ENCODE measurements at places on chromosomes 12 and 14.
A peak's percentile ranks its signal among the peaks of the same experiment; 100 is the strongest.

DNA sequence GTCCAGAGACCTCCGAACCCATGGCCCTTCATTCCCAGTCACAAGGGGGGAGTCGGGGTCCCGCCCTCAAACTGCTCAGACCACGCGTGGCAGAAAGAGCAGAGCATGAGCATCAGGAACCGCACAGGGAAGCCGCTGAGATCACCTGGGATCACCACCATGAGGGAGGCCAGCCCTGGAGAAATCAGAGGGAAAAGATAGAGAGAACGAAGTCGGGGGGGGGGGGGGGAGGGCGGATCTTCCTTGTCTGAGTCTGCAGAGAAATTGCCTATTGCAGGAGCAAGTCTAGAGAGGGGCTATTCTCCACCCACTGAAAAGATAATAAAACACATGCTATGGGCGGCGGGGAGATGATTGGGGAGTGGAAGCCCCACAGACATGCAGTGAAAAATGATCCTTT is 884 bp upstream of the TMEM132C start:
- DNase-seq = no peak

DNA sequence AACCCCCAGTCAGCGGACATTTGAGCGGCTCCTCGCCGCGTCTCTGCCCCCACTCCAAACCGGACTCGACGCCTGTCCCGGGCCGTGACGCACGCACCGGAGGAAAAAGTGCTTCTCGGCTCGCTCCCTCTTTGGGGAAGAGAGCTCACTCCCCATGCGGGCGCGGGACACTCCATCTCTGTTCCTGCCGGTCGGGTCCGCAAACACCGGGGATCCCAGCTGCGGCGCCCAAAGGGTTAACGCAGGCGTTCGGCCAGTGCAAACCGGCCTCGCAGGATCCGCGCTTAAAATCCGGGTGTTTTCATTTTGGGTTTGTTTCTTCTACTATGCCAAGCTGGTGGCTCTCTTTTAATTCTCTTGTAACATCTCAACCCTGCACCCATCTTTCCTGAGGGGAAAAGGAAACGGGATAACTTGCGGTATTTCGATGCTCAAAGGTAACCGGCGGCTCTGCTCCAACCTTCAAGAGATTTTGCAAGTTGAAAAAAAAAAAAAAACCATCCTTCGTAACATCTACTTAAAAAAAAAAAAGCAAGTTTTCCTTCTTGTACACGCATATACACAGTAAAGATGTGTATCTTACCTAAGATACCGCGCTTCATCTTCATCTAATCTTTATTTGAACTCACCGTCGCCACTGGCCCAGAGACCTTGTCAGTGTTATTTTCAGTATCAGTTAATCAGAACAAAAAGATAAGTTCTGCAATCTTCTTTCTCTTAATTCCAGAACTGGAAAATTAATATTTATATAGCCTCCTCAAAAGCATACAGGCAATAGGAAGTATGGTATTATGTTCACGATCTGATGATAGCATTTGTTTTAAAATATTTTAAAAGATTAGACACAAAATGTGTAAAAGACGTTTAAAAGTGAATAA is 1.6 kb upstream of the ATP2B1 start:
- DNase-seq = peak; percentile 69

- no peak for DNase-seq
Measured at GRCh38 chr14:61183196-61183885, 97.8 kb downstream of the TMEM30B start.

DNA sequence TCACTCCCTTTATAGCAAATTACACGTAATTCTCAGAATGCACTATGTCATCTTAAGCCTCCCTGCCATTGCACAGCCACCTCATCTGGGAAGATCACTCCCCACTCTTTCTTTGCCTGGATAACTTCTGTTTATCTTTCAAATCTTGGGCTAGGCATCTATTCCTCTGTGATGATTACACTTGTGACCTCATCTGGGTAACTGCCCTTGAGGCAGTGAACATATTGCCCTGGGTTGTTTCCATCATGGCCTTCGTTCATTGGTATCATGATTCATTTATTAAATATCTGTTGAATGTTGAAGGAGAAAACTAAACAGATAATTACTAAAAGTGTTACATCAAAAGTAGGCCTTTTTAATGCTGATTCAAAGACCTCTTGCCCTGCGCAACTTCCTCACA is 26.2 kb upstream of the PDE3A start:
- DNase-seq = no peak

GRCh38 chr12:77685901-77686300 is 144.8 kb upstream of the NAV3 start:
- no peak for DNase-seq

GRCh38 chr12:14076538-14076937 is 95.1 kb upstream of the GRIN2B start:
- DNase-seq = no peak

DNA sequence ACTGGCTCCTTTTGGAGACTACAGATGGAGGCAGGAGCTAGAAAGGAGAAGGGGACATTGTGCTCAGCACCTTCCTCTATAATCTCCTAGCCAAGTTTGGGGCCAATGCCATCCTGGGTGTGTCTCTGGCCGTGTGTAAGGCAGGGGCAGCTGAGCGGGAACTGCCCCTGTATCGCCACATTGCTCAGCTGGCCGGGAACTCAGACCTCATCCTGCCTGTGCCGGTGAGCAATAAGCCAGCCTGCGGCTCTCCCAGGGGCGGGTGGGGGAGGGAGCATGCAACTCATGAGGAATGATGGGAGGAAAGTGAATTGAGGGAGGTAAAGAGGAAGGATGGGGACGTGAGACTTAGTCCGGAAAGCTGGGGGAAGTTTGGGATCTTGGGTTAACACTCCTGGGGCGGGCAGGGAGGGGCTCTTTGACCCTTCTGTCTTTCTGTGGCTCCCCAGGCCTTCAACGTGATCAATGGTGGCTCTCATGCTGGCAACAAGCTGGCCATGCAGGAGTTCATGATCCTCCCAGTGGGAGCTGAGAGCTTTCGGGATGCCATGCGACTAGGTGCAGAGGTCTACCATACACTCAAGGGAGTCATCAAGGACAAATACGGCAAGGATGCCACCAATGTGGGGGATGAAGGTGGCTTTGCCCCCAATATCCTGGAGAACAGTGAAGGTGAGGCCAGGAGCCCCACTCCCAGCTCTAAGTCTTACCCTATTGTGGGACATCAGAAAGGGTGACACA is 3.3 kb downstream of the ENO2 start:
- no peak for DNase-seq

DNA sequence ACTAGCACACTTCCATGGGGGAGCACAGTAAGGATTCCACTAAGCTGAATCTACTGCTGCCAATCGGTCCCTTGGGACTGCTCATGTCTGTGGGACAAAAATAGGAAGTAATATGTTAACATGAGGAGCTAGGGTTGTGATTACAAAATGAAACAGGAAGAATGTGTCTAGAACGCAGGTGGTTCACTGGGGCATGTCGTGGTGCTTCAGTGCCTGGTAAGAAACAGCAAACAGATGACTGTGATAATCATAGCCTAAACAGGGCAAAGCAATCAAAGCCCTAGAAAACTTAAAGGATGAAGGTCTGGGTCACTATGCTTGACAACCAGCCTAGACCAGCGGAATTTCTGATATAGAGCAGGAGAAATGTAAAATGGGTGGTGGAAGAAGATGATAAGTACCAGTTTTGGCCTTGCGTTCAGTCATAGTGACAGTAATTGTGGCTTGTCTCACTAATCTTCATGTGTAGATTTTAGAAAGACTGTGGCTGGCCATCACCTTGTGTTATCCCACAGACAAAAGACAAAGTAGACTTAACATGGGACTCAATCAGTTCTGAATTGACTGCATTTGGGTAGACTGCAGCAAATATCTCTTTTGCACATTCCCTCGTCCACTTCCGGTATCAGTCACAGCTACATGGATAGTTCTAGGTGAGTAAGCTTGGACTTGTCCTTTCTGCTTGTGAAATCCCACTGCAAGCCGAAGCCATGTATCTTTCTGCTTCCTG is 51.4 kb downstream of the WASHC3 start:
- DNase-seq = no peak

DNA sequence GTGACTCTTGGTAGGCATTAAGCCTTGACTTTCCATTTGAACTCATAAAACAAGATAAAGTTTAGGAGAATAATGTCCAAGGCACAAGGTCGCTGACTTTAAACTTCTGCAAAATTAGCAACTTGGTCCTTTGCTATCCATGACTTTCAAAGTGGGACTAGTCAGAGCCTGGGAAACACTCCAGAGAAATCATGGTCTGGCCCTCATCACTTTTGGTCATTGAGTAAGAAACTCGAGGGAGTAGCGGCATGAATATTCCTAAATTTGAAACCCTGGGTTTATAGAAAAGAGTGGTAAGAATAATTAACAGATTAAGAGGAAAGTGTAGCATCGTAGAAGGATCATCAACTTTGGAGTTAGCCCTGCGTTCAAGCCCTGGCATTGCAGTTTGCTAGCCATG is 16.9 kb upstream of the APPL2 start:
- DNase-seq = no peak

- DNase-seq = peak; percentile 17
Measured at GRCh38 chr14:79631276-79631675, 580.0 kb downstream of the DIO2 start.

DNA sequence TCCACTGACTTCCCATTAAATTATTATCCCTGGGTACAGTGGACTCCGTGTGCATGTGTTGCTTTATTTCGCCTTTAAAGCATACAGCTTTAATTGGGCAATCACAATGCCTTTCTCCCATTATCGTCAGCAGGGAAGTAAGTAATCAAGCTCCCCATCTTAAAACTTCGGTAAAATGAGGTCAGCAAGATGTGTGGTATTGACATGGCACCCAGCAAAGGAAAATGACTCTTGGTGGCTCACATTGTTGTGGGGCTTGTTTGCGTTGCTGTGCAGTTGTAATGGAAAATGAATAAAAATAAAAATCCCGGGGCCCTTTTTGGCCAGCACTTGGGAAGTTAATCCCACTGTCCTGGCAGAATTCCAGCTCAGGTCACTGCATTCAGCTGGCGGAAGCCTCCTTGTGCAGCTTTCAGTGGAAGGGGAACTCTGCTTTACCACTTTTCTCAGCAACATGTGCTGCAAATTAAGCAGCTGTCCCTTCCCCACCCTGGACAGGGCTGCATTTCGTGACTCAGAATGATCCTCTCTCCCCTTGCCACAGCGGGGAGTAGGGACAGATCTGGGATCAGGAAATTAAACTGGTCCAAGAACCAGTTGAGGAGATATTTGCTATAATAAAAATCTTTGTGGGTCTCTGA is 13.9 kb upstream of the ATP2A2 start:
- no peak for DNase-seq

DNA sequence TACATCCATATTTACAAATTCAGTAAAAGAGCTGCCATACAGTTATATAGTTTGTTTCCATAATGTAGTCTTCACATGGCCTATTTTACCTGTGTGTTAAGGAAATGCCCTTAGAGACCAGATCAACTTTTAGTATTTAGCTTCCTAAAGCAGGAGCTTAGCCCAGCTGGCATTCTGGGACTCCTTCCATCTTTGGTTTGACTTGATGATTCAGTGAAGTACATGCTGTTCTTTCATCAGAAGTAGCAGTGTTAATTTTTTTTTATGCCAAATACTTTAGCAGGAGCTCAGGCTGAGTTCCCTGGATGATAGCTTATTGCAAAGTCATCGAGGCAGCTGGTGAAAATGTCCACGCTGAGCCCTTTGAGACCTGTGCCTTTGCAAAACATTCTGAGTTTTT is 101.0 kb downstream of the FOXG1 start:
- no peak for DNase-seq

DNA sequence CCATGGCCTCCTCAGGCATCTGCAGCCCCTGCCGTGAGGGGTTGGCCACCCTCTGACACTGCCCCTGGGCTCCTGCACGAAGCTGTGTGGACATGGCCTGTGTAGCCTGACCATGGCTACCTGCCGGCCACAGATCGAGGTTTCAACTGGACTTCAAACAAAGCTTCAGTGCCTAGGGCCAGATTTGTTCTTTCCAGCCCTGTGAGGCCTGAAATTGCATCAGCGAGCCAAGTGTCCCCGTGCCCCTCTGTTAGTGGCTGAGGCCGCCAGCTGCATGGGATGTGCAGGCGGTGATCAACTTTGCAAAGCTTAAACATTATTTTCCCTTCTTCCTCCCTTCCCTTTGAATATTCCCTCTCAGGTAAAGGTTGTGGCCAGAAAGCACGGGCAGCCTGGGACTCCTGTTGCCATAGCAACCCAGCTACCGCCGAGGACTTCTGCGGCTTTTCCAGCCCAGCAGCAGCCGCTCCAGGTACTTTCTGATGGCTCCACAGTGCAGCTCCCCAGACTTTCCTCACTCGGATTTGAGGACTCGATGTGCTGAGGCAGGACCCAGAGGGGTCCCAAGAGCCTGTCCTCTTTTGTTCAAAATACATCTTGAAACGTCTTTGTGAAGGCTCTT is 35.8 kb downstream of the DDX51 start:
- peak; percentile 62 for DNase-seq

DNA sequence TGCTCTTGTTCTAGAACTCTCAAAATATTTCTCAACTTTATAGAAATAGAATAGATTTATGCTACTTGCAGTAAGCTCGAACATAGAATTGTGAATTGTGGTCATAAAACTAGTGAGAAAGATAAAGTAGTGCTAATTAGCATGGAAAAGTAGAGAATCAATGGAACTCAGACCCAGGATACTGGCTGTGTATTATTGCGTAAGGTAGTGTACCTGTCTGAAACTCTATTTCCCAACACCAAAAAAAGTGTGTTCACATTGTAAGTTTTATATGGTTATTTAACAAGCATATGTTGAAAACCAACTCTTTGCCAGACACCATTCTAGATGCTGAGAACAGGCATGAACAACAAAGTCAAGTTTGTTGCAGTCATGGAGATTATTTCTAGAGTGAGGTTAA is 720.5 kb upstream of the ATXN7L3B start:
- DNase-seq = no peak

- DNase-seq = no peak
Measured at GRCh38 chr12:125999628-126000027, 934.4 kb downstream of the AACS start.

GRCh38 chr14:44989497-44990440 is 27.8 kb downstream of the TOGARAM1 start:
- DNase-seq = no peak

DNA sequence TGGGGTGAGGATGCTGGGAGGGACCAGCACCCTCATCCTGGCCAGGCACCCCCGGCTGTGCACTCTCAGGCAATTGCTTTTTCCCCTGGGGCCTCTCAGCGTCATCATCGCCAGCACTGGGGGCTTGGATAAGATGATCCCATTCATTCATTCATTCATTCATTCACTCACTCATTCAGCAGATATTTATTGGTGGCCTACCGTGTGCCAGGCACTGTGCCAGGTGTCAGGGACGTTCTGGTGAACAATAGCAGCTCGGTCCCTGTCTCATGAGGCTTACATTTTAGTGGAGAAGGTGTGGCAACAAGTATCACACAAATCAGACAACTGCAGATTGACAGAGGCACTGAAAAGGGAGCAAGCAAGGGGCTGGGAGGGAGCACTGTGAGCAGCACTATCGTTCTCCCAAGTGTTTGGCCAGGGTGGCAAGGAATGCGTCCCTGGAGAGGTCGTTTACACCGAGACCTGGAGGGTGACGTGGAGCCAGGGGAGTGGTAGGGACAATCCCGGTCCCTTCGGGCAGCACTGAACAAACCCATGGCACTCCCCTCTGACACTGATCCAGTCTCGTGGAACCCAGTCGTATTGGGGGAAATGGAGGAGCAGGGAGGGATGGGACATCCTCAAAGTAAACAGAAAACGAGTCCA is 124.1 kb downstream of the PAPOLA start:
- DNase-seq = no peak
